ENCODE measurements at places on chromosomes 6 and 20.

- no peak for DNase-seq
Measured at GRCh38 chr6:25576919-25577318, 75.1 kb upstream of the SCGN start.

GRCh38 chr6:150934380-150934779, 68.9 kb downstream of the MTHFD1L start:
- no peak for DNase-seq

DNA sequence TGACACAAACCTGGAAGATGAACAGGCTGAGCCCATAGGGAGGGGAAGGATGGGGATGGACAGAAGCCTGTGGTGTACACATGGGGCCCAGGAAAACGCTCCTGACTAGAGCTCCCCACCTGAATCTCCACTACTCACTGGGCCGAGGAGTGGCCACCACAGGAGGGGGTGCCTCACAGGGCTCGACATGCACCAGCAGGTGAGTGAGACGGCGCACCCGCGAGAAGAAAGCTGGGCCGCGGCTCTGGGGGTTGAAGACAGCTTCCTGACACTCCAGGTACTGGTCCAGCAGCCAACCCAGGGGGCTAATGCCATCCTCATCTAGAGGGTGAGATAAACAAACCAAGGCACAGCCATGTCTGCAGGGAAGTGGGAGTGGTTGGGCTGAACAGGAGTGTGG, 10.3 kb downstream of the CUL7 start:
- no peak for DNase-seq

DNA sequence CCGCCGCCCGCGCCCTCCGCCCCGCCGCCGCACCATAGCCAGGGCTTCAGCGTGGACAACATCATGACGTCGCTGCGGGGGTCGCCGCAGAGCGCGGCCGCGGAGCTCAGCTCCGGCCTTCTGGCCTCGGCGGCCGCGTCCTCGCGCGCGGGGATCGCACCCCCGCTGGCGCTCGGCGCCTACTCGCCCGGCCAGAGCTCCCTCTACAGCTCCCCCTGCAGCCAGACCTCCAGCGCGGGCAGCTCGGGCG, 1.5 kb downstream of the FOXC1 start:
- no peak for DNase-seq

GRCh38 chr20:21273755-21274386, 29.3 kb upstream of the XRN2 start:
- DNase-seq, result no peak

GRCh38 chr20:52937591-52938100, 34.5 kb upstream of the TSHZ2 start:
- DNase-seq, result no peak

DNA sequence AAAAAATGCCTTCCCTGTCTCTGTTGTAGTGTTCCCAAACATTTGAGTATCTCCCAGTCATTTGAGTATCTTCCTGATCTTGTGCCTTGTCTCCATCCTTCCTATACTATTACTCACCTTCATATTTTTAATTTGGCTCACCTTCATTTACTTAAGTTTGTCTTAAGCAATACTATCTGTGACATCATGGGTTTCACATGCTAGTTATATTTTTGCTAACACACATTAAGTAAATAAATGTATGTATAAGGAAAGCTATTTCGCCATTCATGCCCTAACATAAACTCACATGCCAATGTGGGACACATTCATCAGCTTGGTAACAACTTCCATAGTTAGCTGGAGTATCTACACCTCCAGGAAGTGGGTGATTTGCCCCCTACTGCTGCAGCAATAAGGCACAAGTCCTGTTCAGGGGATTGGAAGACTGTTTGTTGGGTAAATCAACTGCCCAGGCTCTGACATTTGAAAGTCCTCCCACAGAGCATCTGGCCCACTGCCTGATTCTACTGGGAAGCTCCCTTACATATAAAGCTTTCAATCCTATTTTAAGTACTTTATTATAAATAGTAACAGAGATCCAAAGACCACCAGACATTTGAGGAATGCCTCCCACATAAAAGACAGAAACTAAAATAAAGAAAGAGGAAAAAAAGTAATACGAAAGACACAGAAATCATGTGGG, 132.3 kb downstream of the ISM1 start:
- DNase-seq, result no peak

- no peak for DNase-seq
Measured at GRCh38 chr20:21528870-21529269, 15.0 kb upstream of the NKX2-2 start.

- no peak for DNase-seq
Measured at GRCh38 chr6:118377711-118378414, 170.2 kb upstream of the PLN start.

DNA sequence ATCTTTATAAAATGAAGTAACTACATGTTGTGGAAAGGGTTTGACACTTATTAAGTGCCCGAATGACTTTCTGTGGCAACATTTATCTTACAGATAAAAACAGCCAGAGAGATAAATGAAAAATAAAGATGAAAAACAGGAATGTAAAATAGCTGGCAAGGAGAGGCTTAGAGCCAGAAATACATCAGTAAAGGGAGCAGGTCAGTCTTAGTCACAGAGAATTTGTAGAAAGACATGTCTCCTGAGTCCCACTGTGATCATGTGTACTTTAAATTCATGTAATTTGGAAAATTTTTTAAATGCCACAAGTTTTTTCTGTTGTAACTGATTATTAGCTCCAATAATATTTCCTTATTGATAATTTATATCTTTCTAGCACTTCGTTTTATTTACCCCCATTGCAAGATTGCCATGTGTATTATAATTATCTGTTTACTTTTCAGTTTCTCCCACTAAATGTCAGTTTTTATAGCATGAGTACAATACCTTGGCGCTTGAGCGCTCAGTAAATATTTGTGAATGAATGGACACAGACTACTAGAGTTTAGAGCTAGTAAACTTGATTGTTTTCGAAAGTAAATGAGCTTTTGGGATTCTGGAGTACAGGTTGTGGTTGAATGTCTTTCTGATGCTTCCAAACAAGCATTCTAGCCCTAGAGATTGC, 15.2 kb downstream of the TAB2 start:
- DNase-seq, result no peak

DNA sequence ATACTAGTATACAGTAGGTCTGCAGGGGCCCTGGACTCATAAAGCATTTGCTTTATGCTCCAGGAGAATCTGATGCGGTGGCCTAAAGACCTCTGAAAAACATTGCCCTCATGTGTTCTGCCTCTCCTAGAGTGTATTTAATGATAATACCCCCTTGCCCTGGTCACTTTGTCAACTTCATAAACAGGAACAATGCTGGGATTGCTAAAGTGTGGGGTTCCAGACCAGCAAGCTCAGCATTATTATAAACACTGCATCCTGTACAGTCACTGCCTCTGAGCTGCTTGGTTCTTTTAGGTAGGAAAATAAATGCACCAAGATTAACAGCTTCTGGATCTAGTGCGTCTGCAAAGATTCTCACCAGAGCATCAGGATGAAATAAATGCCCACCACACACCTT, 12.2 kb downstream of the TREM1 start:
- DNase-seq, result no peak

DNA sequence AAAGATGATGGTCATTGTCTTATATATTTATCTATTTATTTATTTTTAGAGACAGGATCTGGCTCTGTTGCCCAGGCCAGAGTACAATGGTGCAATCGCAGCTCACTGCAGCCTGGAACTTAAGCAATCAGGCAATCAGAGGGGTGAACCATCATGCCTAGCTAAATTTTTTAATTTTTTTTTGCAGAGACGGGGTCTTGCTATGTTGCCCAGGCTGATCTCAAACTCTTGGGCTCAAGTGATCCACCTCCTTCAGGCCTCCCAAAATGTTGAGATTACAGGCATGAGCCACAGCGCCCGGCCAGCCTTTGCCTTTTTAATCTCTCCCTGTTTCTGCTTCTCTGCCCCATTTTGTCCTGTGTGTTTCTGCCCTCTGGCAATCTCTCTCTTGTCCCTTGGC, 102.2 kb downstream of the NCR2 start:
- no peak for DNase-seq

- no peak for DNase-seq
Measured at GRCh38 chr6:55714831-55715230, 135.8 kb upstream of the HMGCLL1 start.

- DNase-seq, result no peak
Measured at GRCh38 chr6:2741756-2742155, 9.0 kb downstream of the MYLK4 start.

- no peak for DNase-seq
Measured at GRCh38 chr20:25408170-25408547, 686 bp downstream of the GINS1 start.

DNA sequence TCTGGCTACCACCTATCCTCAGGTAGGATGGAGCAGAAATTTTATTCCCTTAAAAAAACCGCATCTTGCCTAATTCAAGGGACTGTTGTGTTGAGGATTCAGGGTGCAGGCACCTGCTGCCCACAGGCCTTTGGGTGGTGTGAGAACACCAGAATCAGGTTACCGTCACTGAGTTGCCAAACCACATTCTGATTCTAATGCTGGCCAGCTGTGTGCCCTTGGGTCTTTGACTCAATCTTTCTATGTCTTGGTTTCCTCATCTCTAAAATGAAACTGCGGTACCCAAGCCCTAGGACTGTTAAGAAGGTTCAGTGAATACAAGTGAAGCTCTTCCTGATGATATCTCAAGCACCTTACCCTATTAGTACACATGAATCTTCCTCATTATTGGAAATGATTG, 827.3 kb downstream of the DHX35 start:
- DNase-seq, result no peak

DNA sequence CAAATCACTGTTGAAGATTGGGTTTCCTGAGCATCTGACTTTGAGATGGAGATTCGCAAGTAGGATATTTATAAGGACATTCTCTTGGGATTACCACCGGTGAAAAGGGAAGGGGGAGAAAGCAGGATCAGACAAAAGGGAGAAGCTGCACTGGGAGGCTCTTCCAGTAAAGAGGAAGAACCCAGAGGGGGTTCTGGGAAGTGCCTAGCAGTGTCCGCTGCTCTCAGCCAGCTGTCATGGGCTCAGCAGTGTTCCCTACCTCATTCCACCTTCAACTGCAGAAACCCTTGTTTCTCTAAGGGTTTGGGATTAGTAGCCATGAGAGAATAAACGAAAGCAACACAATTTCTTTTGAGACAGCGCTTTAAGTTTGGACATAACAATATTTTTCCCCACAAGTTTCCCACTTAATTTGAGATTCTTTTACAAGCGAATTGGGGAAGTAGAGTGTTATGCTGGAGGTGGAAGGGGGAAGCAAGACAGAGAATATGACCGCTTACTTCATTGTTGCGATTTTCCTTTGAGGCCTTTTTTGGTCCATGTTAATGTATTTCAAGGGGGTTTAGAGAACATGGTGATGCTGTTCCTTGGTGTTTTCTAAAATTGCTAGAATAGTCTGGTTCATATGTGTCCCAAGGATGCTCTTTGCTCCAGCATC, 154.5 kb upstream of the SCGN start:
- DNase-seq, result no peak

DNA sequence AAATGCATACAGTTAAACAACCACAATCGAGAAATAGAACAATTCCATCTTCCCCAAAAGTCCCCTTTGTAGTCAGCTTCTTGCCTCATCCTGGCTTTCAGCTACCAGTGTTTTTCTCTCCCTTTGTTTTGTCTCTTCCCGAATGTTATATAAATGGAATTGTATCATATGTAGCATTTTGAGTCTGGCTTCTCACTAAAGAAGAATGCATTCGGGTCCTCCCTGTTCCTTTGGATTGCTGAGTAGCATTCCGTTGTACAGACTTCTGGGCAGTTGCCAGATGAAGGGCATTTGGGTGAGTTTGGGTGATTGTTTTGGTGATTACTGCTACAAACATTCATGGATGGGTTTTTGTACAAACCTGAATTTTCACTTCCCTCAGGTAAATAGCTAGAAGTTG, 27.8 kb downstream of the PRPH2 start:
- no peak for DNase-seq

DNA sequence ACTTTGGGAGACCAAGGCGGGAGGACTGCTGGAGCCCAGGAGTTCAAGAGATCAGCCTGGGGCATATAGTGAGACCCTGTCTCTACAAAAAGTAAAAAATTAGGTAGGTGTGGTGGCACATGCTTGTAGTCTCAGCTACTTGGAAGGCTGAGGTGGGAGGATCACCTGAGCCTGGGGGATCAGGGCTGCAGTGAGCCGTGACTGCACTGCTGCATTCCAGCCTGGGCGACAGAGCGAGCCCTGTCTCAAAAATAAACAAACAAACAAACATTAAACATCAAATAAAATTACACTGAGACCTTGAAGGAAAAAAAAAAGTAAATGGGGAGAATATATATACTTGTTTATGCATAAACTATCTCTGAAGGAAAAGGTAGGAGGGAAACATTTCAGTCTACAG, 387.8 kb downstream of the ZFAND3 start:
- DNase-seq, result no peak

DNA sequence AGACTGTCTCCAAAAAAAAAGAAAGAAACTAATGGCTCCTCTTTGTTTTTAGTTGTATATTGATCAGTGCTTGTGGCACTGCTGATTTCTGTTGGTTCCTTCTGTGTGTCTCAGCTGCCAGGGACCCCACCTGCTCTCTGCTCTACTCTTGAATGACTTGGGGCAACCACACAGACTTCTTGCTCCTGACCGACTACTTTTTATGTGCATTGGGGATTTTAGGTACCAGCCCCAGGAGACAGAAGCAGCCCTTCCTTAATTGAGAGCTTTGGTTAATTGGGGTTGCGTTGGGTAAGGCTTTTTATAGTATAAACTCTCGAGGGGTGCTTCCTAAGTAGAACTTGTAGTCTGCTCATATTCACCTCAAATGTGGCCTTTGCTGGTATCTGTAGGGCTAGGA, 6.9 kb downstream of the STK35 start:
- no peak for DNase-seq

- no peak for DNase-seq
Measured at GRCh38 chr6:43948527-43949485, 178.4 kb downstream of the MRPL14 start.

DNA sequence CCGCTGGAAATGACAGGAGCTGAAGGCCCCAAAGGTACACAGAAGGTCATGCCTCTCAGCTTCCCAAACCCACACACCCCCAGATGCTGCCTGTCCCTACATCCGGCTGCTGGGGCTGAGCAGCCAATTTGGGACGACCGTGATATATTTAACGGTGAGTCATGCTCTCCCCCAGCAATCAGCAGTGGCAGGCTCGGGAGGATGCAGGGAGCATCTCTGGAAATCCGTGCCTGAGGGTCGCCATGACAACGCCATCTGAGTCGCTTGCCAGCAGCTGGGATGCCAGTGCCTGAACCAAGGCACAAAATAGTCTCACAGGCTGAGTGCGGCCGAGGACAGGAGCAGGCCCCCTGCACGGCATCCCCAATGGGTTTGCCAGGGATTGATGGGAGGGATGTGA, 57.9 kb downstream of the KCNB1 start:
- DNase-seq, result no peak

- DNase-seq, result no peak
Measured at GRCh38 chr6:37373822-37374471, 20.2 kb downstream of the RNF8 start.

- no peak for DNase-seq
Measured at GRCh38 chr6:63732336-63732735, 96.7 kb downstream of the PHF3 start.

GRCh38 chr20:2455771-2456497, 14.7 kb downstream of the SNRPB start:
- DNase-seq, result no peak

- no peak for DNase-seq
Measured at GRCh38 chr6:14100966-14101365, 16.6 kb upstream of the CD83 start.

GRCh38 chr6:12280458-12280857, 9.7 kb upstream of the EDN1 start:
- no peak for DNase-seq

All from activated naive CD8-positive, alpha-beta T cell treated with anti-CD3 and anti-CD28 coated beads, Interleukin-2, amount 50 U/mL, for 16 hours (primary cell).